HEK293T (cell line): ENCODE measurements at places on chromosomes 7 and 10.
A peak's percentile ranks its signal among the peaks of the same experiment; 100 is the strongest.

- no peak for DNase-seq
Measured at GRCh38 chr7:110719741-110720140, 371.2 kb upstream of the LRRN3 start.

DNA sequence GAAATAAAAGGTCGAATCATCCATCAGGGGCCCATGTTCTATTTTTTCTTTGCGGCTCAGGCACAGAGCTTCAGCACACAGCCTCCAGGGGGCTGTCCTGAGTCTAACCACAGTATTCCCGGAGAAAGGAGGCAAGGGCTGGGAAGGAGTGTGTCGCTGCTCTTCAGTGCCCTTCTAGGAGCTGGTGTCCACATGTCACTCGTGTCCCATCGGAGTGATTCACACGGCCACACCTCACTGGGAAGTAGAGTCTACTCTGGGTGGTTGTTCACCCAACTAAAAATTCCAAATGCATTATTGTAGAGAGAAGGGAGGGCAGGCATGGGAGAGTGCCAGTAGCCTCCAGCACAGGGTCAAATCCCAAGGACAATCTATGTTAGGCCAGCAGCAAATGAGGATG lies 114.8 kb upstream of the LANCL2 start:
- peak; percentile 62 for DNase-seq

DNA sequence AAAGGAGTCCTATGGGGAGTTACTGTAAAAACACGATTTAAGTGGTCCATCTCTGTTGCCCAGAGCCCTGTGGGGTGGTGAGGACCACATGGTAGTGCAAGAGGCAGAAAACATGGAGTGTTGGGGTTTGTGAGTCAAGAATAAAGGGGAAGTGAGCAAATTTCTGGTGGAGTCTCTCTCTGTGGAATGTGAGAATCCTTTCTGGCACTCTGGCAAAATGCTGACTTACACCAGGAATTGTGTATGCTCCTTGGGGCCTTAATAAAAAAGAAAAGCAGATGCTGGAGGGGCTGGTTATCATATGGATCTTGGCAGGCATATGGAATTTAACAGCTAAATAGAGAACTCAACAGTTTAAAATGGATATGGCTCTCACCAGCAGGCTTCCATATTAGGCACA lies 486.0 kb downstream of the TNS3 start:
- no peak for DNase-seq

DNA sequence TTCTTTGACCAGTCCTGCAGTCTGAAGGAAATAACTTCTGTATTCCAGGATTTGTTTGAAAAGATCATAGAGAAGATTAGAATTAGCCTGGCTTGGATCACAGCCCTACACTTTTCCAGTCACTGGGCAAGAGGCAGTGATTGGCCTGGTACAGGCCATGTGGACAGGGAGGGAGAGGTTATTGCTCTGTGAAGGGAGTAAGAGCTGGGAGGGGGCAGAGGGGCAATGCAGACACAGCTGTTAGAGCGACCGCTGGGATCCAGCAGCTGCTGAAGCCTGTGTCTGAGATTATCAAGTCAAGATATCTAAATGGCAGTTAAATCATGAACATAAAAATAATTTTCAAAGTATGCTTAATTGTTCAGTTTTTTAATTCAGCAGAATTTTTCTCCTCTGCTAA lies 257.3 kb downstream of the SDK1 start:
- no peak for DNase-seq

DNA sequence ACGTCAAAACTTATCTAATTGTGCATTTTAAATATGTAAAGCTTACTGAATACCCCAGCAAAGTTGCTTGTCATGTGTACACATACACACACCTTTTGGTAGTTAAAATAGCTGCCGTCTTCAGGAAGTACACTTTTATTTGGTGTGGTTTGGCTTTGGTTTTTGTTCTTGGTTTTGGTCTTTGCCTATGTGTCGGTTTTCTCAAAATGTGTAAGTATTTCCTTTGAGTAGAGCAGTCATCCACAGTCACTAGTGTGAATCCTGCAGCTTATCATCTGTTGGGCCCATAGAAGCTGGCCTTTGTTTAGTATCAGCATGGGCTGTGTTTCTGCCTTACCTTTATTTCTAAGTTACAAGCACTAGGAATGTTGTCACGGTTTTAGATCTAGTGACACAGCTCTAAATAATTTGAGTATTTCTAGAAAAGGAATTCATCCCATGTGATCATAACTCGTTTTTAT lies 35.3 kb downstream of the NET1 start:
- DNase-seq, result no peak

DNA sequence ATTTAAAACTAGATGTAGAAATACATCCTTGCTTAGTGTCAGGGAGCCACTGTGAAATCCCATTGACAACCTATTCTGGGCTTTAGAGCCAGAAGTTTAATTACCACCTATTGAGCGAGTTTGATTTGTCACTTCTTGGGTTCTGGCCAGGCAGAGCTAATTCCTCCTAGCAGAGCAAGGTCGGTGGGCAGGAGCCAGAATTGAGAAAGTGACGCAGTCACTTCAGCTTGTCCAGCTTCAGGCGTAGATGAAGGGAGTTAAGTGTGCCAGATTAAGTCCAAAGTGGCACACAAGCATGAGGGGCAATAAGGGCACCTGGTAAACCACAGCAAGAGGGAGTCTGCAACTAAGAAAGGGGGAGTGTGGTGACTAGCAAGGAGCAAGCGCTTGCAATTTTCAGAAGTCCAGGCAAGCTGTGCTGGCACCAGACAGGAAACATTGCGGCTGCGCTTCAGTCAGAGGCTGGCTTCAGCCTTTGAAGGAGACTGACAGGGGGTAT lies 119.4 kb downstream of the ST7 start:
- DNase-seq, result no peak

GRCh38 chr10:114541797-114542160 lies 116.3 kb downstream of the ABLIM1 start:
- DNase-seq, result no peak

- DNase-seq, result no peak
Measured at GRCh38 chr10:62109587-62110293, 158.9 kb downstream of the RTKN2 start.

DNA sequence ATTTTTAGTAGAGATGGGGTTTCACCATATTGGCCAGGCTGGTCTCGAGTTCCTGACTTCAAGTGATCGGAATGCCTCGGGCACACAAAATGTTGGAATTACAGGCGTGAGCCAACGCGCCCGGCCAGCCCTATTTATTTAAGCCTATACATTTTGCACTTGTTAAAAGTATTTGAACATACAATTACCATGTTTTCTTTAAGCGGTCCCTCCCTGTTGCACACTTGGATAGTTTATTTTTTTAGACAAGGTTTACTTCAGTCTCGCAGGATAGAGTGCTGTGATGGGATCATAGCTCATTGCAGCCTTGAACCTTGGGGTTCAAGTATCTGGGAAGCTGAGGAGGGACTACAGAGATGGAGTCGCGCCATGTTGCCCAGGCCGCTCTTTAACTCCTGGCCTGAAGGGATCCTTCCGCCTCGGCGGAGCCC lies 35.7 kb upstream of the SRRM3 start:
- no peak for DNase-seq

DNA sequence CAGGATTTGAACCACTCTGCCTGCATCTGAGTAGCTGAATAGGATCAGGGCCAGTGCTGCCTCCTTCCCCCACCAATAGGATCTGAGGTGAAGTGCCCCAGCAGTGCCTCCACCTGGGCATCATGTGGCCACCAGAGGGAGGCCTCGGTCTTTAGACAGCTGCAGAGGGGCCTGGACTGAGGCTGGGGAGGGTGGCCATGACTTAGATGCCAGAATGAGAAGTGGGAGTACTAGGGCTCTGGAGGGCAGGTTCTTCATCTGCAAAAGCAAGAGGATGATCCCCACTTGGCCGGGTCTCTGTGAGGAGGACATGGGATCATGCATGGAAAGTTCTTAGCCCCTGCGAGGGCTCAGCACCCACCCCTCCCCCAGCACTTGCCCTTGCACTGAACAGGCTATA lies 56.9 kb downstream of the NEUROG3 start:
- peak; percentile 54 for DNase-seq

DNA sequence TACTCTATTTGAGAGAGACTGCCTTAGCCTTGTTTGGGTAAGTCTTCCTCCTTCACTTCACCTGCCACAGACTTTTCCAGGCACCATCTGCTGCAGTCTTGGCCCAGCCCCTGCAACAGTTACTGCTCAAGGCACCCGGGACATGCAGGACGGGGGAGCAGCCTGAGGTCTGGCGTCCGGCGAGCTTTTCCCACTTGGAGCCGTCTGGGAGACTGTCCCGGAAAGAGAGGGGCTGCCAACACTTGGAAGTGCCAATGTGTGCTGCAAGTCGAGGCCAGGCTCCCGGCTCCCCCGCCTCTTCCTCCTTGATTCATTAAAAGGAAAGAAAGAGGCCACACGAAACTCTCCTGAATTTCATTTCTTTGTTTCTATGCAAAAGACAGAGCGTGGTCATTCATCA lies 13.7 kb downstream of the HTRA1 start:
- no peak for DNase-seq

DNA sequence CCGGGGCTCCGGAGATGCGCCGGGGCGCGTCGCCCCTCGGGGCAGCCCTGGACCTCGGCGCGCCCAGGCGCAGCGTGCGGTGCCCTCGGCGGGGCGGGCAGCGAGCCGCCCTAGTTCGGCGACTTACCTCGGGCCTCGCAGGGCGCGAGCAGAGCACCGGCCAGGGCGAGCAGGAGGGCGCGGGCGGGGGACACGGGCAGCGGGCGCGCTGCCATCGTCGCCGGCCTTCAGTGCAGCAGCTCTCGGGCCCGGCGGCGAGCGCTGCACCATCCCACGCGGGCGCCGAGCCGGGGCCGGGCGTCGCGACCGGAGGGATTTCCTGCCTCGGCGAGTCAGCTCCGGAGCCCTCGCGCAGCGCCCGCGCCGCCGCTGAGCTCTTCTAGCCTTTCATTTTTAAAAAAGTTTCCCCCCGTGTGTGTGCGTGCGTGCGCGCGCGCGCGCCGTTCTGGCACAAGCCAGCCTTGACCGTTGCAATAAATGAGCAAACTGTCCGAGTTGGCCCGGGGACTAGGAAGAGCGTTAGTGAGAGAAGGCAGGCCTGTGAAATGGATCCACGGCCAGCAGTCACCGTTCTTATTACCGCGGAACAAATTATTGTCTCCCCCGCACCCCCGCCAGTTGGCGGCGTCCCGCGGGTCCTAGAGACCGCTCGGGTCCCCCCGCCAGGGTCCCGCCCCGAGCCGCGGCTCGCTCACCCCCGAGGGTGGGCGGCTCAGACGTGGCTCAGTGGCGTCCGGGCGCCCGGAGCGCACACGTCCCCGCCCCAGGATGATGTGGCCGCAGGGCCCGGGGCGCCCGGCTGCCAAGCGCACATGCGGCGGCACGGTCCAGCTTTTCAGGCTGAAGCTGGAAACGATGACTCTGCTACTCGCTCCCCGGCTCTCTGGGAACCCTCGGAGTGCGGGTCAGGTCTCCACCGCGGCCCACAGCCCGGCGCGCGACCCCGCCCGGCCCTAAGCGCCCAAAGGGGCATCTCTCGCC lies at the start of gene ADAM12:
ADAM12 (minus strand) TSS at position 547 of the 981 bp plus-strand sequence; CDS start at position 215, 332 bp downstream.
- no peak for DNase-seq

- DNase-seq, result no peak
Measured at GRCh38 chr7:66804001-66804400, 63.5 kb downstream of the RABGEF1 start.

GRCh38 chr10:130394832-130395231 lies 258.6 kb downstream of the GLRX3 start:
- no peak for DNase-seq

GRCh38 chr7:33334349-33334748 lies 205.0 kb downstream of the BBS9 start:
- peak; percentile 22 for DNase-seq

DNA sequence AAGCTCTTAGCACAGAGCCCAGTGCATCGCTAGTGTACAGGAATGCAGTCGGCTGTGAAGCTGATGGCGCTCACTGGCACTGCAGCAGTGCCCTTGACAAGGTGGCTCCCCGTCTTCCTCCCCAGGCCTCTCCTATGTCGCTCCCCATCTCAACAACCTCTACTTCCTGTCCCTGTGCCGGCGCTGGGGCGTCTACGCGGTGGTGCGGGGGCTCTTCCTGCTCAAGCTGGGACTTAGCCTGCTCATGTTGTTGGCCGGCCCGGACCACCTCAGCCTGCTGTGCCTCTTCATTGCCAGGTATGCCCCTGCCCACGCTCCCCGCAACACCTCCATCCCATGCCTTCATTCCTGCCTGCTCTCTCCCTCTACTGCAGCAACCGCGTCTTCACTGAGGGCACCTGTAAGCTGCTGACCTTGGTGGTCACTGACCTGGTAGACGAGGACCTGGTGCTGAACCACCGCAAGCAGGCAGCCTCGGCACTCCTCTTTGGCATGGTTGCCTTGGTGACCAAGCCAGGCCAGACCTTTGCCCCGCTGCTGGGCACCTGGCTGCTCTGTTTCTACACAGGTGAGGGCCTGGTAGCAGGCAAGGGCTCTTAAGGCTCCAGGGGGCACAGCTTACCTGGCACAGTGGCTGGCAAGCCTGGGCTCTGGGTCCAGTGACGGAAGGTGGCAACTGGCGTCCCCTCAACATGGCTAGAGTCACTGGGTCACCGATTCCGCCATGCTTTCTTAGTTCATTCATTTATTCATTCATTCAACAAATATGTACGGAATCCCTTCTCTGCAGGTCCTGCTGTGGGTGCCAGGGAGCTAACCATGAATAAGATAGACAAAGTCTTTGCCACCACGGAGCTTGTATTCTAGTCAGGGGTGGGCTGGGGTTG lies 22.3 kb upstream of the C10orf95 start:
- DNase-seq, result no peak

GRCh38 chr7:2080060-2080387 lies 152.7 kb downstream of the MAD1L1 start:
- no peak for DNase-seq

DNA sequence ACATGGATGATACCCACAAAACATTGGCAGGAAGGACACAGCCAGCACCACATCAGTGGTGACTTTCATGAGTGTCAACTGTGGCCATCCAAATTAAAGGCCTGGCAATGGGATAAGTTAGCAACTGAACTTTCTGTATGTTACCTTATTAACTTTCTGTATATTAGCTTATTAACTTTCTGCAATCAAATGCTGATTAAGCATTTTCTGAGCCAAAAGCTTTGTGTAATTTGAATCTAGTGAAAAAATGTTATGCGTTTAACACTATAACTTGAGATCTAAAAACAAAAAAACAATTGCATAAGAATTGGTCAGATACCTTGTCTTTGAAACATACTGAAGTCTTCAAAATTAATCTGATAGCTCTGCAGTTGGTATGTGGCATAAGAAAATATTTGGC lies 159.3 kb downstream of the ZNF33B start:
- no peak for DNase-seq

DNA sequence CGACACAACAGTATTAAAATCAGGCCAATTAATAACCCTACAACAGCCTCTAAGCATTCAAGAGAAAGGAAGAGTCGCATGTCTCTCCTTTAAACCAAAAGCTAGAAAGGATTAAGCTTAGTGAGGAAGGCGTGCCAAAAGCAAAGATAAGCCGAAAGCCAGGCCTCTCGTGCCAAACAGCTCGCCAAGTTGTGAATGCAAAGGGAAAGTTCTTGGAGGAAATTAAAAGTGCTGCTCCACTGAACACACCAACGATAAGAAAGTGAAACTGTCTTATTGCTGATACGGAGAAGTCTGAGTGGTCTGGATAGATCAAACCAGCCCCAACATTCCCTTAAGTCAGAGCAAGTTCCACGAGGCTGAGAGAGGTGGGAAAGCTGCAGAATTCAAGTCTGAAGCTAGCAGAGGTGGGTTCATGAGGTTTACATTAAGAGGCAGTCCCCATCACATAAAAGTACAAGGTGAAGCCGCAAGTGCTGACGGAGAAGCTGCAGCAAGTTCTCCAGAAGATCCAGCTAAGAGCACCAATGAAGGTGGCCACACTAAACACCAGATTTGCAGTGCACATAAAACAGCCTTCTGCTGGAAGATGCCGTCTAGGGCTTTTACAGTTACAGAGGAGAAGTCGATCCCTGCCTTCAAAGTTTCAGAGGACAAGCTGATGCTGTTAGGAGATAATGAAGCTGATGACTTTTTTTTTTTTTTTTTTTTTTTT lies 194.8 kb downstream of the MAD1L1 start:
- no peak for DNase-seq
